HepG2 (cell line): ENCODE measurements at places on chromosomes 3 and 15. TPM values are rescaled to one million over a fixed set of nuclear protein-coding genes. Genes with fewer than 3 reads are reported as not detected.

Gene SCN11A
- 0.11 and 0.13 TPM in 2 replicates for polyA plus RNA-seq

DNA sequence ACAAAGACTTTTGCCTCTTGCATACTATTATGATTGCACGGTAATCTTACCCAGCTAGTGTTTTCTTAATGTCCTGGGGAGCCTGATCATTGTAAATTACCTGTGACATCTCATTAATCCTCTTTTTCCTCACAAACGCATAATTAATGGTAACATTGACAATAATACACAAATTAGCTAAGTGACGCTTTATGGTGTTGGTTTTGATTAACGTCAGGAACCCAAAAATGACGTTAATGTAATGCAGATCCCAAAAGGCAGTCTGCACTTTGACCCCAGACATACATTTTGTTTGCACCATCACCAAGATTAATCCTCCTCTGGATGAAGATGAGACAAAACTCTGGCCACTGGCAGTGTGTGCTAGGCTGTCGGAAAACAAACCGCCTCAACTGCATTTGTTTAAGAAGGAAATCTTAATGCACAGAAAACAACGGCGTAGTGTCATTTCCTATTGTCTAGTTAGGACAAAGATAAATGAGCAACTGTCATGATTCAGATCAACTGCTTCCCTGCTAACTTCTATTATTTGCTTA is 83.9 kb upstream of the CDIN1 start:
- DNase-seq: no peak

Gene KCNH8
- 0.04 TPM in 1 of 2 replicates, not detected in the other for polyA plus RNA-seq

- DNase-seq: no peak
Measured at GRCh38 chr3:185071287-185071800, 81.5 kb downstream of the C3orf70 start.

GRCh38 chr3:28077572-28077971 is 163.8 kb upstream of the CMC1 start:
- peak; percentile 25 for DNase-seq
